ENCODE measurements at places on chromosomes 6 and 20.

DNA sequence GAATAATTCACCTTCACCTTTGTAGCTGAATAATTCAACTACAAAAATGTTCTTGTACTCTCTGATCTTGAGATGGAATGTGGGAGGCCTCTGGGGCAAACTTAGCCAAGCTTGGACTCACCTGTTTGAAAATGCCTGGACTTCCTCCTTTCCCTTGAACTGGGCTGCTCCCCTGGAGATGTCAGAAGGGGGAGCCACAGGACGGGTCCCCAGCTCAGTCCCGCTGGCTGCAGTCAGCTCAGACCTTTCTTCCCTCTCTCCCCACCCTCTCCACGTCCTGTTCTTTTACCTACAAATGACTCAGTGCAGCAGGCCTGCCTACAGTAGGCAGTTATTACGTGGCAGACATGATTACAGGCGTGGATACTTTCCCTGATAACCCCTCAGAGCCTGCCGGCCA lies 131.5 kb upstream of the RALGAPA2 start:
- no peak for DNase-seq

- no peak for DNase-seq
Measured at GRCh38 chr6:106097411-106098231, 11.5 kb downstream of the PRDM1 start.

- DNase-seq = no peak
Measured at GRCh38 chr6:110357298-110357663, 868 bp downstream of the METTL24 start.

DNA sequence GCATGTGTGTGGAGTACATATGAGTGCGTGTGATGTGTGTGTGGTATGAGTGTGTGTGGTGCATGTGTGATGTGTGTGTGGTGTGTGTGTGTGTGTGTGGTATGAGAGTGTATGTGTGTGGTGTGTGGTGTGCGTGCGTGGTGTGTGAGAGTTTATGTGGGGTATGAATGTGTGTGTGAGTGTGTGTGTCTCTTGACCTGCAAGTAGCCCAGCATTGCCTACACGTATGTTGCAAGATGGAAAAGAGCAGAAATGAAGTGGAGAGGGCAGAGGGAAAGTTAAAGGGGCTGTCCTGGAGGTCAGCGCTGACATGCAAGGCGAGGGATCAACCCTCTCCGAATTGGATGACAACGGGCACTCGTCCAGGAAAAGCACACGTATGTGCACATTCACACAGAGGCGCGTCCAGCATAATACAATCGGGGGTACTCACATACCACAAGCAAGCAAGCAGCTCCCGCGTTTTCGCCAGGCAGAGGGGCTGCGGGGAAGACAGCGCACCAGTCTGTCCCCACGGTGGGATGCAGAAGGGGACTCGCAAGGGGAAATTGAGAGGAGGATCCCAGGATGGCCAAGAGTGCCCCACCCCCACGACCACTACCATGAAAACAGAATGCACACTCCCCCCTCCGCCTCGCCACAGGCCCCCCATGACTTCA lies 174.5 kb upstream of the AFDN start:
- no peak for DNase-seq

DNA sequence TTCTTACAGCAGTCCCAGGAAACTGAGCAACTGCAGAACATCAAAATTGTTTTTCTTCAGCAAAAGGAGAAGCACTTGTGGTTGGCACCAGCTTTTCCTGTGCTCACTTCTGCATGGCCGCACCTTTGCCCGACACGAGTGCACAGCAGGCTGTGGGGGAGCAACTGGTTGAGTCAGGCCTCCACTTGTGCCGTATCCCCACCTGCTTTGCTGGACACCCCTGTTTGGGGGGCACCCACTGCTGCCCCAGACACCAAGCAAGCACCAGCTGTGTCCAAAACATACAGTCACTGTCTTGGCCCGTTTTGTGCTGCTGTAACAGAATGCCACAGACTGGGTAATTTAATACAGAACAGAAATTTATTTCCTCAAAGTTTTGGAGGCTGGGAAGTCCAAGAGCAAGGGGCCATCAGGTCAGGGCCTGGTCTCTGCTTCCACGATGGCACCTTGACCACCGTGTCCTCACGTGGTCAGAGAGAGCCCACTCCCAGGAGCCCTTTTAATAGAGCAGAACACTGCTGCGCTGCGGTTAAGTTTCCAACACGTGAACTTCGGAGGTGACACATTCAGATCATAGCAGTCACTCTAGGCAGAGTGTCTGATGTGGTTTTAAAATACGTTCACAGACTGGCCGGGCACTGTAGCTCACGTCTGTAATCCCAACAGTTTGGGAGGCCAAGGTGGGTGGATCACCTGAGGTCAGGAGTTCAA lies 8.7 kb upstream of the GMEB2 start:
- DNase-seq = no peak

DNA sequence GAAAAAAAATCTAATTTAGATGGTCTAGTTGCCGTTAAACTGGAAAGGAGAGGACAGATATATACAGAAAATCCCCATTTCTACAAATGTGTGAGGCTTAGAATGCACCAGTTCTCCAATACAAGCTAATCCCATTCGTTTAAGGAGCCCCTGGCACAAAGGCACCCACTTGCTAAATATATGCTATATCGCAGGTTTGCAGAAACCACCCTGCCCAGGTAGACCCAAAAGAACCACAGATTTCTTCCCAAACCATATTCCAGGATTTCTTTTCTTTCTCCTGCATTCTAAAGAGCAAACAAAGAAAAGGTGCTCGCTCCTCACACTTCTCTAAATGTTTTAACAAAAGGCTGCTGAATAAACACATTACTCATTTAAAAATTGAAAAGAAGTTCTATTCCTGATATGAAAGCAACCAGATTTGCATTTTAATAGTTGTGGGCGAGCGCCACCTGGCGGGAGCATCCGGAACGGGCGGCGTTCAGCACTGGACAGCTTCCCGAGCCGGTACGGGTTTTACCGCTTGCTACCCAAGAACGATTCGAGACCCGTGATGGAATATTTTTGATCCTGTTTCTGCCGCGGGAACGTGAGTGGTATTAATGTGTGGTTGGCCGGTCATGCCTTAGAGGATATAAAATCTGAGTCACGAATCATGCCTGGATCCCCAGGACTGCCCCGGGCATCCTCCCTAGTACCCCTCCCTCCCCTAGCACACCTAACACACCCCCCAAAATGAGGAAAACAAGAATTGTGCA lies 2.1 kb downstream of the PTPRT start:
- peak; percentile 26 for DNase-seq

- DNase-seq = no peak
Measured at GRCh38 chr20:59157961-59158541, 5.6 kb upstream of the ZNF831 start.

- no peak for DNase-seq
Measured at GRCh38 chr6:170053966-170054661, 236.8 kb downstream of the DLL1 start.

- DNase-seq = no peak
Measured at GRCh38 chr20:33843854-33844253, 32.7 kb downstream of the CHMP4B start.

GRCh38 chr6:40733290-40733689 lies 146.1 kb upstream of the LRFN2 start:
- no peak for DNase-seq

DNA sequence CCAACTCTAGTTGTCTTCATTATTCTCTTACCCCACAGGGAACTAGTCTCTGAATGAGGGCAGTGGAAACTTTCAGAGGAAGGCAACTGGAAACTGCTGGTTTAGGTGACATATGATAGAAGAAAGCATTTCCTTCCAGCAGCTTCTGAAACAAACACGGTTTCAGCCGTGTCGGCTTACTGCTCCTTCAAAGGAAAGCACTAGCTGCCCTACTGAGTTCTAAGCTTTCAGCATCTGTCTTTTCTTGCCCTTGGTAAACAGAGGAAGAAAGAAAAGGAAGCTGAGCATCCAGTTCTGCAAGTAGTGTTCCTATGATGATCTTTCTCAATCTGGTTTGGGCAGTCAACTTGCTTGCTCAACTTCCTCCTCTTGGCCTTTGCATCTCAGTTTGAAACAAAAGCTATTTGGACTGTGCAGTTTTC lies 117.5 kb upstream of the CEP85L start:
- no peak for DNase-seq

- DNase-seq = no peak
Measured at GRCh38 chr6:168645326-168645725, 204.3 kb downstream of the SMOC2 start.

GRCh38 chr6:110514818-110515217 lies 38.4 kb upstream of the SLC22A16 start:
- DNase-seq = no peak

DNA sequence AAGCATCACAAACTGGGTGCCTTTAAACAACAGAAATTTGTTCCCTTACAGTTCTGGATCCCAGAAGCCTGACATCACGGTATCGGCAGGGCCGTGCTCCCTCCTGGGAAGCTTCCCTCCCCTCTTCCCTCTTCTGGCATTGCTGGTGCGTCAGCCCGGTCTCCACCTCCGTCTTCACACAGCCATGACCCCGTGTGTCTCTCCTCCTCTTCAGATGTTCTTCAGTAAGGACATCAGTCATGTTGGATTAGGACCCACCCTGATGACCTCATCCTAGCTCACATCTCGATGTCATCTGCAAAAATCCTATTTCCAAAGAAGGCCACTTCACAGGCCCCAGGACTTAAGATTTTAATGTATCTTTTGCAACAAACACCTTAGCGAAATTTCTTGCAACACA lies 38.4 kb upstream of the TBXT start:
- DNase-seq = no peak

DNA sequence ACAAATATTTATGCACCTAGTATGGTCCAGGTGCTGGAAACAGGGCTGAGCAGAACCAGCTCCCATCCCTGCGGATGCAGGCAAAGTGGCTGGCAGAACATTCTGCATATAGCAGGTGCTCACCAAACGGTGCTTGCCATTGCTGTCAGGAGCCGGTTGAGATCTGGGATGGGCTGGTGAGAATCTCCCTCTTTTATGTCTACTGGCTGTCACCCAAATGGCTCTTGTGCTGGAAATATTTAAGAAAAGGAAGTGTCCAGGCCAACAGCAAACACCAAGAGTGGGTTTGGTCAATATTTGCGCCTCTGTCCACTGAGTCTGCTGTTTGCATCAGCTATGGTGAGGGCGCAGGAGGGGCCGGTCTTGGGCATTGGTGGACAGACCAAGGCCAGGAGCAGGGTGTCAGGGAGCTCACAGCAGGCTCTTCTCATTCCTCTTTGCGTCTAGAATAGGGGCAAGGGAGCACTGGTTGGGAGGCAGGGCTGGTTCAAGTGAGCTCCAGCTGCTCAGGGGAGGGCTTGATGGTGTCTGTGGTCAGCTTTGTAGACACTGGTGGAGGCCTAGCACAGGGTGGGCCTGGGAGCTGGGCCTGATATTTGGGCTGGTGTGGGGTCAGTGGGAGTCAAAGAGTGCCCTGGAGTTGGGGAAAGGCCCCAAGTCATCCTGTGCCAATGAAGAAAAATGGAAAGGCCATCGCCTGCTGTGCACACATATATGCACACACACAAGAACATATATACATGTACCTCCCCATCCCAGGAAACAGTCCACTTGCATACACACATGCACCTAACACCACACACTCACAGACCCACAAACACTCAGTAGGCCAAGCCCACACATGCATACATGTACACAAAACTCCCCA lies 1.4 kb upstream of the BPIFB2 start:
- no peak for DNase-seq

GRCh38 chr6:52392944-52393343 lies 27.2 kb upstream of the EFHC1 start:
- DNase-seq = peak; percentile 48

GRCh38 chr6:159679091-159680077 lies 13.7 kb downstream of the SOD2 start:
- DNase-seq = no peak

- DNase-seq = no peak
Measured at GRCh38 chr6:63897952-63898351, 262.4 kb downstream of the PHF3 start.

DNA sequence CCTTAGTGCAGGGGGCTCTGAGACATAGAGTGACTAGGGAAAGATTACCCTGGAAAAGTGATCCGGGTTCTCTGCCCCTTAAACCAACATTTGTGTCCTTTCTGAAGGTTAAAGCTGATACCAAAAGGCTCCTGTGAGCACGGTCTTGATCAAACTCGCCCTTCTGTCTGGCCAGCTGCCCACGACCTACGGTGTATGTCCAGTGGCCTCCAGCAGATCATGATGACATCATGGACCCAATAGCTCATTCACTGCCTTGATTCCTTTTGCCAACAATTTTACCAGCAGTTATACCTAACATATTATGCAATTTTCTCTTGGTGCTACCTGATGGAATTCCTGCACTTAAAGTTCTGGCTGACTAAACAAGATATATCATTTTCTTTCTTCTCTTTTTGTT lies 6.8 kb downstream of the ULBP2 start:
- no peak for DNase-seq

GRCh38 chr20:2694008-2694471 lies 1.5 kb downstream of the EBF4 start:
- DNase-seq = no peak

- DNase-seq = no peak
Measured at GRCh38 chr6:130233330-130233729, 10.6 kb upstream of the SAMD3 start.

DNA sequence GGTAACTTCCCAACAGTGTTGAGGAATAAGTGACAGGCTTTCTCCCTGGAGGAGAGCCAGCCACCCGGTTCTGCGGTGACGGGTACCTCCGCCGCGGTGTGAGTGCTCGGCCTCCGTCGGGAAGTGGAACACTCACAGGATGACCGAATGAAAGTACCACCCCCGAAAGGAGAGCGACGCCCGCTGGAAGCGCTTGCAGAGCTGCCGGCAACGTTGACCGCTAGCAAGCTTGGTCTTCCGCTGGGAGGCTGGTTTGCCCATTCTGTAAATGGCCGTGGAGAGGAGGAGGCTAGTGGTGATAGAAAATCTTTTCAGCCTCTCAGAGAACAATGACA lies 614 bp upstream of the TMEM242 start:
- peak; percentile 62 for DNase-seq

GRCh38 chr6:163469459-163469985 lies 55.0 kb downstream of the QKI start:
- no peak for DNase-seq

GRCh38 chr6:12866422-12867029 lies 150.0 kb downstream of the PHACTR1 start:
- no peak for DNase-seq

- no peak for DNase-seq
Measured at GRCh38 chr20:44314870-44315269, 3.9 kb upstream of the FITM2 start.

DNA sequence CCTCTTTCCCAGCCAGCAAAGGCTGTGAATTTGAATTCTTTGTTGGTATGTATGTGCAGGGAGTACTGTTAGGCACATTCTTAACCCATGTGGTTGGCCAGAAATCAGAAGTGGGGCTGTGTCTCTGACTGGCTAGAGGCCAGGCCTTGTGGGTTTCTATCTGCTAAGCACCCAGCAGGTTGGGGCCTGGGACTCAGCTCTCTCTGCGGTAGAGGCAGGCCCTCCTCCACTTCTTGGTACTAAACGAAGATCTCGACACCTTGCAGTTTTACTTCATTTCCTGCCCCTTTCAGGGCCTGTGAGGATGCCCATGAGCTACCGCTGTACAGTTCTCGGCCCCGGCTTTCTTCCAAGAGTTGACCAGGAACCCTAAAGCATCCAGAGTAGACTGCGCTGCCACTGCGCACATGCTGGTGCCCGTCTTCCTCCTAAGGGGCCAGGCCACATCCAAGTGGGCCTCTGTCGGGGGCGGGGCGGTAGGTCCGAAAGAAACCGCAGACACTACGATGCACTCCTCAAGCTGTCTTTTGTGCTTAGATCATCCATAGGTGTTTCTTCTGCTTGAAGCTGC lies 51.1 kb downstream of the TCP11 start:
- no peak for DNase-seq

- no peak for DNase-seq
Measured at GRCh38 chr6:166774770-166775169, 147.7 kb upstream of the RPS6KA2 start.

Measured in stromal cell of bone marrow (primary cell).